ENCODE measurements at places on chromosomes 7 and 10.

- DNase-seq, result no peak
Observed at GRCh38 chr7:140656548-140657515, 15.9 kb upstream of the ADCK2 start.

- no peak for DNase-seq
Observed at GRCh38 chr10:117413928-117414618, 38.8 kb upstream of the PDZD8 start.

- peak; percentile 22 for DNase-seq
Observed at GRCh38 chr7:151868396-151869108, 8.4 kb downstream of the PRKAG2 start.

GRCh38 chr7:138825049-138825721 lies 27.2 kb upstream of the ATP6V0A4 start:
- DNase-seq, result no peak

DNA sequence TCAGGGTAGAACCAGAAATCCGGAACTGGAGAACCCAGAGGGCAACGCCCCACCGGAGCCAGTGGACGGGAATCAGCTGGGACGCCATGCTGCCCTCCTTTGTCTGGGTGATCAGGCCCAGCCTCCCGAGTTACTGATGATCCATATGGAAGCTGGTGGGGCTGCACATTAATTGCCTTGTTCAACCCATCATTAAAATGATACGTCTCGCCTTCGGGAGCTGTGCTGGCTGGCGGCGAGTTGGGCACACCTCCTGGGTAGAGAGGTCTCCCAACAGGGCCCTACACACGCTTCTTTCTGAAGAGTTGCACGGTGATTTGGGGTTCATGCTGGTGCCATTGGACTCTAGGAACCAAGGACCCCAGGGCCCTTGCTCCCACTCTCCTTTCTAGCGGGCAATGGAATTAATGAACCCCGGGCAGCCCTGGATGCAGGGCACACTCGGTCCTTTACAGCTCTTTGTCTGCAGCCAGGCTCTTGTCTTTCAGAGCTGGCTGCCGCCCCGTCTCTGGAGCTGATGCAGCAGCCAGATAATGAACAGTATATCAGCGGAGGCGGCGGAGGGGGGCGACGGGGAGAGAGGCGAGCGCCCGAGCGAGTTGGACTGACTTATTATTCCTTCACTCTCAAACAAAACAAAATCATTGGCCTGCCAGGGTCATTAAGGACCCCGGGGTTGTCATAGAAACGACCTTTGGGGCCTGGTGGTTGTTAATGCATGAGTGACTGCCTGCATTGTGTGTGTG lies 412.2 kb upstream of the ZMIZ1 start:
- no peak for DNase-seq

DNA sequence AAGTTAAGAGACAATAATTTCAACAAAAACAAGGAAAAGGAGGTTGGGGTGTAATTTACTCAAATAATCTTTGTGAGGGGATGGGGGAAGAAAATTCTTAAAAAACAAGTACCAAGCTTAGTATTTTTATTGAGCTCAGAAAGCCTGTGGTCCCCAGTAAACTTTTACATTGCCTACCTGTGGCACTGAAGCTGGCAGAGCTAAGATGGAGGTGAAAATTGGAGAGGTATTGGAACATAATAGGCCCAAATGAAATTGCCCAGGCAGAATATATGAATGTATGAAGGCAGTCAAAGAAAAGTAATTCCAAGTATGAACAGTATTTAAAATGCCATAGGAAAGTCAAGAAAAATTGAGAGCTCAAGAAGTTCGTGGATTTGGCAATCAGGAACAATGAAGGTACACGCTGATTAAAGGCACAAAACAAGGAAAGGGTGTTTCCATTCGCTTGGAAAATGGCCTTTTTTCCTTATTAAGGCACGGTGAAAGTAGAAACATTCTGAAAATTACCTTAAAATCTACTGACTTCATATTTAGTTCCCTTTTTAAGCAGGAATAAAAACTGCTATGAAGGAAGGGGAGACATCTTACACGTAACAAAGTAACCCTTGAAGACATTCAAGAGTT lies 3.4 kb upstream of the KMT2E start:
- DNase-seq, result no peak

- no peak for DNase-seq
Observed at GRCh38 chr10:13631594-13631993, 44.8 kb downstream of the PRPF18 start.

DNA sequence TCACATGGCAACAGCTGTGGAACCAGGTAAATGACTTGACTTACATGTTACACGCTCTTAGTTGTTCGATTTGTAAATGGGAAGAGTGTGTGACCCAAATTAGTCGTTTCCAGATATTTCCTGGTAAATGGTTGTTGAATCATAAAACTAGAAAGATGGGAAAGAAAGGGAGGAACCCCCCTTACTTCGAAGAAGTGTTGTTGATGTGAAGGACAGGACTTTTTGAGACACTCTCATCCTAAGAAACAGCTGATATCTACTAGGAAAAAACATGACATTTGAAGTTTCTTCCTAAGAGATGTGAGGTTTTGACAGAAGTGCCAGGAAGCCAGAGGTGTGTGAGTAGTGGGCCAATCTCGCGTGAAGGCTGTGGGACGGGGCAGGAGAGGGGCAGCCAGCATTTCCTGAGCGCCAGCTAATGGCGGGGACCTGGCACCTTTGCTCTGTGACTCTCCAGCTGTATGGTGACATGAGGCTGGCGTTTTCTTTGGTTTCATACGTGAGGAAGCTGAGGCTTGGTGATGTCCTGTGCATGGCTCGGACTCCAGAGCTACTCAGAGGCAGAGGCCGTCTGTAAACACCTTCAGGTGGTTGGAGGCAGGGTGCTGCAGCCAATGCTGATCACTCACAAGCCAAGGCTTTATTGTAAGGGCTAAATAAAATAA lies 53.7 kb downstream of the IKZF1 start:
- DNase-seq, result no peak

- no peak for DNase-seq
Observed at GRCh38 chr10:76202777-76203176, 771.4 kb downstream of the LRMDA start.

- DNase-seq, result no peak
Observed at GRCh38 chr7:149385195-149385950, 75.5 kb downstream of the ZNF777 start.

GRCh38 chr7:31186202-31186601 lies 134.1 kb downstream of the ADCYAP1R1 start:
- DNase-seq, result no peak

GRCh38 chr7:98133181-98133580 lies 26.5 kb downstream of the LMTK2 start:
- DNase-seq, result no peak

DNA sequence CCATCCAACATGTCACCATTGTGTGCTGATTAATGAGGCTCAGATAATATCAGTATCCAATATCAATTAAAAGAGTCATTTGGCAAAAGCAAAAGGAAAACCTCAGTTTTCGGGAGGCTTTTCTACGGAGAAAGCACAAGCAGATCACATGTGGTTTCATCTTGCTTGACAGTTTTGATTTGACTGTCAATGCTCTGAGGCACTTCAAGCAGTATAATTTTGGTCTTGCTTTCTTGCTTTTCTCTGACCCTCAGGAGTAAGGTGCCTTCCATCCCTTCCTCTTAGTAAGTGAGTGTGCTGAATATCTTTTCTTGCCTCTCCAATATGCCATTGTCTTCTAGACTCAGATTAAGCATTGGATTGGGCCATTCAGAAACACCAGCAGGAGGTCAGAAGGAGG lies 115.5 kb upstream of the CALCR start:
- no peak for DNase-seq

DNA sequence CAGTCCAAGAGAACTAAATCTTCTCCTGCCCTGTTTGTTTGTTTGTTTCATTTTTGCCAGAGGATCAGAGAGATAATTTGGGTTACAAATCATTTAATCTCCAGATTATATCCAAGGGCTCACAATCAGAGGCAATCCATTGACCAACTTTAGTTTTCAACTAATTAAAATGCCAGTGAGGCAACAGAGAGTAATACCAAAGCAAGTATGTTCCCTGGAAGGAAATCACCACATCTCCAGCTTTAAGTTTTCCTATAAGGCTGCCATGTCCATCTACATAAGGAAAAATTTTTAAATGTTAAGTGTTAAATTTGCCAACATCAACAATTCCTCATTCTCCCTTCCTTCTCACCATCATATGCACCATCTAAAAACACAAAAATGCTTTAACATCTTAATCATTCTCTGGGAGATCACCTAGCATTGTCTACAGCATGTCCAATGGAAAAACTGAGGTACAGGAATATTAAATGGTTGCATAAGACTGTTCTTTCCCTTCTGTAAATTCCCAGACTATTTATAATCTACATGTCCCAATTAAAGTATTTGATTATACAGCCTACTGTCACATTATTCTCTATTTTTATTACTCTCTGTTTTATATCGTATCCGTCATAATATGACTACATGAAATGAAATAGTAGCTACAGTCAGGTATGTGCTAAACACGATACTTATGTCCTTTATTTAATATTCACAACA lies 14.1 kb downstream of the USP54 start:
- no peak for DNase-seq

- DNase-seq, result peak; percentile 96
Observed at GRCh38 chr7:25359471-25360059, 131.3 kb upstream of the NPVF start.

- DNase-seq, result no peak
Observed at GRCh38 chr7:121211253-121211652, 117.5 kb upstream of the WNT16 start.

DNA sequence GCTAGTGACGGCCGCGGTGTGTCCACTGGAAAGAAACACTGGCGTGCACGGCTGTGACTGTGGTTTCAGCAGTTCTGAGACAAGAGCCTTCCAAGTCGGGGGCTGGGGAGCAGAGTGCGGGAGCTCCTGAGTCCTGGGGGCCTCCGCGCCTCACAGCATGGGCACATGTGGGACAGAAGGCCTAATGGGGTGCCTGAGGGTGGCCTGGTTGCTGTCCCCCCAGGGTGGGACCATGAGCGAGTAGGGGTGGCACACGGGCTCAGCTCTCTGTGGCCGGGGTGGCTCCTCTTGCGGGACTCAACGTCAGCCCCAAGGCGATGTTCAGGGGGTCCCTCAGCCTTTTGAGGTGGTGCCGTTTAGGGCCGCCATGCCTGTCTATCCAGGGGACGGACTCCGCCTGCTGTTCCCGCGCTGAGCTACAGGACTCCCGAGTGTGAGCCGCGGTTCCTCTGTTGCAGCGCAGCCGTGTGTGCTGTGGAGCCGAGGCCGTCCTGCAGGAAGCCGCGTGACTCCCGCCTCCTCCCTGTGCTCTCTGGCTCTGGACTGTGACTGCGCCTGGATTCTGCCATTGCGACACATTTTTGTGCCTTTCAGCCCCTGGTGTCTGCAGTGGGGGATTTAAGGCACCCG lies 23.5 kb upstream of the CHST12 start:
- DNase-seq, result no peak

- DNase-seq, result no peak
Observed at GRCh38 chr10:71638822-71639719, 80.5 kb downstream of the C10orf105 start.

GRCh38 chr10:98748298-98748697 lies 301.6 kb upstream of the HPS1 start:
- DNase-seq, result no peak

DNA sequence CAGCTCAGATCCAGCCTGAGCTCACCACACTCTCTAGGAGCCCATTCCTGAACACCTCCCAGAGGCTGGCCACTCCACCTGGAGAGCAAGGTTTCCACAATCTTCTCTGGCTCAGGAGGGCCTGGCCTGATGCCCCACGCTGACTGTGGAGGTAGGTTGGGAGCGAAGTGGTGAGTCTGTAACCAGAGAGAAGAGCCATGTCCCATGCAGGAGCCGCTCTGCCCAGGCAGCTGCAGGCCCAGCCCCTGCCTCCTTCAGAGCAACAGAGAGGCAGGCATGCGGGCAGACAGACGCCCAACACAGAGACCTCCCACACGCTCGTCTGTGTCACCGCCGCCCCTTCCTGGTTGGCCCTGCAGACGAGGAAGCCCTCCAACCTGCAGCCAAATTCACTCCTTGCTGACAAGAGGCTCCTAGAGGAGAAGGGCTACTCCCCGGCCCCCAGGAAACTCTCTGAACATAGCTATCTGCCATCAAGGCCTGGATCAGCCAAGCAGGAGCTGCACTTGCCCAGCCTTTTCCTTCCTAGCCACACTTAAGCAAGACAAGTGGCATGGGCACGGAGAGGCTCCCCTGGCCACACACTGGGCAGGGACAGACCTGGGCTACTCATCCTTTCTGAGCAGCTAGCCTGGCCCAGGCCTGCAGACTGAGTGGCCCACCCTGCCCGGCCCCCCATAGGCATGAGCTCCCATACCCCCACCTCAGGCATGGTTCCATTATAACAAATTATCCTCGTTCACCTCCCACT lies 101.9 kb downstream of the GRID1 start:
- DNase-seq, result no peak

- no peak for DNase-seq
Observed at GRCh38 chr10:88243836-88244730, 339.0 kb downstream of the RNLS start.

- no peak for DNase-seq
Observed at GRCh38 chr7:135772639-135773222, 24.1 kb upstream of the FAM180A start.

DNA sequence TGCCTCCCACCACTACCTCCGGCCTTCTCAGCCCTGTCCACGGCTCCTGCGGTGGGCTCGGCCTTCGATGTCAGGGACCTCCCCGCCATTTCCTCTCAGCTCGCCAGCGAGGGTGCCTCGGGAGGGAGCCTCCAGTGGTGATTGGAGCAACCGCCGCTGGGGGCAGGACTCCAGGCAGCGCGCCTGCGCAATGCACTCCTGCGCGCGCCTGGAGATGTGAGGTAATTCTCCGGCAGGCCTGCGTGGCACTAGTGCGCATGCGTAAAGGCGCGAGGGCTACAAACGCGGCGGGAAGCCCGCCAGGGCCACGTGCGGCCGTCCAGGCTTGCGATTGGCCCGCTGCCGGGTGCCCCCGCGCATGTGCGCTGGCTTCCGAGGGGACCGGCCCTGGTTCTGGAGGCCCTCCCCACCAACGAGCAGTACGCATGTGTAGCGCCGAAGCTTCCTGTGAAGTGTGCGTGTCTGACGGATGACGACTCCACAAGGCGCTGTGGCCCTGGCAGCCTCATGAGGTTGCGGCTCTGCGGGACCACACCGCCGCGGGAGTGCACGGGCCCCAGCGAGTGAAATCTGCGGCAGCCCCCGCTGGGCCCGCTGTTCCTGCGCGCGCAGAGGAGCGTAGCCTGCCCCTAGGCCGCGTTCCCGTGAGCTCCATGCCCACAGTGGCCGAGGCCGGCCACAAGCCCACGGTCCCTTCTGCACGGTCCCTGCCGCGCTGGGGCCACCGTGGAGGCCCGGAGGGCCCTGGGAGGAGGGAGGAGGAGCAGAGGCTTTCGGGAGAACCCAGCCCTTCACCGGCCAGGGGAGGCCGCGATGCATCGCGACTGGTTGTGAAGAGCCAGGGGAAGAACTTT lies at the start of gene SYCE1:
TSS of gene SYCE1 (minus strand) at position 143 of the 854 bp plus-strand sequence. CDS start at position 89, 54 bp downstream.
- DNase-seq, result no peak

DNA sequence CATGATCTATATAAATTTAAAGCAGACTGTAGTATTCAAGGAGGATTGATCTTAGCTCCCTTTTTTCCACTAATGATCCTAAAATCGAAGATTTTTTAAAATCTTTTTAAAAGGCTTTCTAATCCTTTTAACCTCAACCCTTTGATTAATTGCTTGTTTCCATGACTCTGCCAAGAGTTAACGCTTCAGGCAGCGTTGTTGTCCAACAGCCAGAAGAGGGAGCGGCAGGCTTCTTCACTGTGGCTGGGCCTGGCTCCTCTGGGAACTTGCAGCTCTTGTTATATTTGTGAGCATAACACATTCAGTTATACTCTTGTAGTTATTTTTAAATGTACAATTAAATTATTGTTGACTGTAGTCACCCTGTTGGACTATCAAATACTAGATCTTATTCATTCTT lies 26.3 kb downstream of the CRCP start:
- peak; percentile 30 for DNase-seq
